ENCODE measurements at places on chromosomes 4 and X.
A peak's percentile ranks its signal among the peaks of the same experiment; 100 is the strongest.

- DNase-seq, result no peak
- peaks cover 5% of the 10 kb centered on the region for H3K36me3 ChIP-seq
- peaks cover 20% of the 10 kb centered on the region for H3K4me1 ChIP-seq
- H3K27ac ChIP-seq, result no peak overlapping the region
- H3K4me3 ChIP-seq, result no peak overlapping the region
- no peaks in the 10 kb centered on the region for H3K27me3 ChIP-seq
These were observed 73.7 kb downstream of the GATB start for GRCh38 chr4:151687021-151687640.

DNA sequence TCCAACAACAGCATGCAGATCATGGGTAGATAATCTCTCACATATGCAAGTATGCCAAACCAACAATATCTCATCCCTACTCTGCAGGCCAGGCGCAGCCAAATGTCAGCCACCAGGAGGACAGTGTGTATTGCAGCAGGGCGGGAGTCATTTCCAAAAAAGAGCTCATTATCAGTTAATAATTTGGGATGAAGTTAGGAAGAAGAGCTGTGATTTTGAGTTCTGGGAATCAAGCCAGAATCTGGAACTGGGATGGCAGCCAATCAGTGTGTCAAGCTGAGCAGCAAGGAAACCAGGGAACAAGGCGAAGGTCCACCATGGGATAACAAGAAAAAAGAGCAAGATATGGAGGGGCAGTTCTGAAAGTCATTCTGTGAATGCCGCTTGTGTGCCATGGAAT, 88.2 kb upstream of the CAMK2D start:
- peaks cover 18% of the 10 kb centered on the region for H3K36me3 ChIP-seq
- DNase-seq, result no peak
- no peaks in the 10 kb centered on the region for H3K27me3 ChIP-seq
- H3K27ac ChIP-seq, result no peak overlapping the region

- H3K4me1 ChIP-seq, result peaks cover 49% of the 10 kb centered on the region
- H3K27me3 ChIP-seq, result no peaks in the 10 kb centered on the region
- DNase-seq, result no peak
- no peaks in the 10 kb centered on the region for H3K36me3 ChIP-seq
- H3K4me3 ChIP-seq, result peak overlapping the region; percentile 32
These were observed 77.2 kb upstream of the SLC34A2 start for GRCh38 chr4:25578432-25578831.

GRCh38 chr4:173919196-173919595, 364.3 kb downstream of the FBXO8 start:
- no peaks in the 10 kb centered on the region for H3K27me3 ChIP-seq
- H3K4me1 ChIP-seq, result peaks cover 17% of the 10 kb centered on the region
- H3K36me3 ChIP-seq, result no peaks in the 10 kb centered on the region
- no peak overlapping the region for H3K4me3 ChIP-seq

- no peak overlapping the region for H3K4me3 ChIP-seq
- H3K27ac ChIP-seq, result no peak overlapping the region
- no peaks in the 10 kb centered on the region for H3K27me3 ChIP-seq
These were observed 38.9 kb downstream of the SRPX2 start for GRCh38 chrX:100682939-100683338.

- H3K27me3 ChIP-seq, result no peaks in the 10 kb centered on the region
- H3K27ac ChIP-seq, result no peak overlapping the region
- no peak overlapping the region for H3K4me3 ChIP-seq
These were observed 38.0 kb downstream of the NUP62CL start for GRCh38 chrX:107168257-107168656.

DNA sequence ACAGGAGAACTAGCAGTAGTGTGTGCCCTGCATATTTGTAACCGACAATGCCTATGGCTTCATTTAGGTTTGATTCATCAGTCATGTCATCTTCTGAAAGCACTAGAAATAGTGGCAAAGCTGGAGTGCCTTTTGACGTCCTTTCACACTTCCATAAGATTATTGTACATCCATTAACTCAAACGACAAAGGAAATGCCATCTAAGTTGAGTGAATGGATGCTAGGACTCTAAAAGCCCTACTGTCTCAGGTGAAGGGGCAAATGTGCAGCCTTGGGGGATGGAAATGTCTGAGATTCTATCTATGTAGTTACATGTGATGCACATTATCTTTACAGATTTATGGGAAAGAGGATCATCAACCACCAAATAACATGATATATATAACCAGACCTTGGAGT, 1473.6 kb downstream of the STIM2 start:
- no peaks in the 10 kb centered on the region for H3K36me3 ChIP-seq
- H3K27me3 ChIP-seq, result no peaks in the 10 kb centered on the region
- no peak overlapping the region for H3K27ac ChIP-seq

GRCh38 chr4:101238706-101239105, 108.6 kb downstream of the PPP3CA start:
- H3K27ac ChIP-seq, result no peak overlapping the region
- no peaks in the 10 kb centered on the region for H3K36me3 ChIP-seq
- no peak overlapping the region for H3K4me3 ChIP-seq

GRCh38 chr4:176422001-176422400, 102.2 kb downstream of the SPCS3 start:
- no peak for DNase-seq
- no peak overlapping the region for H3K27ac ChIP-seq
- H3K4me3 ChIP-seq, result no peak overlapping the region
- no peaks in the 10 kb centered on the region for H3K4me1 ChIP-seq
- no peaks in the 10 kb centered on the region for H3K36me3 ChIP-seq

GRCh38 chrX:10120331-10120730, 36.4 kb upstream of the CLCN4 start:
- H3K27ac ChIP-seq, result no peak overlapping the region
- DNase-seq, result no peak
- no peak overlapping the region for H3K4me3 ChIP-seq
- no peaks in the 10 kb centered on the region for H3K27me3 ChIP-seq
- peaks cover 64% of the 10 kb centered on the region for H3K36me3 ChIP-seq

DNA sequence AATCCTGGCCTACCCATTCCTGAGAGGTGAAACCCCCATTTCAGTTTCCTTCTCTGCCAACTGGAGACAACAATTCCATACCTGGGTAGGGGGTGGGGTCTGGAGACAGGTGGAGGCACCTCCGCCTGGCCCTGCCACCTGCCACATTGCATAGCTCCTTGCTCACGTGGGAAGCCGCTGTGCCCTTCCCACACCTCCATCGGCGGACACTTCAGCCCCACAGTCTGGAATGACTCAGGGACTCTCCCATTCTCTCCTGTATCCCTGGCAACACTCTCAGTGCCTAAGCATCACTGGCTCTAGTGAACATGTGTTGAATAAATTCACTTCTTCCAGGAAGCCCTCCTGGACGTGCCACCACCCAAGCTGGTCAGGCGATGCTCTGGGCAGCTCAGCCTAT, 21.7 kb downstream of the PPP2R2C start:
- H3K4me1 ChIP-seq, result peaks cover 11% of the 10 kb centered on the region
- no peaks in the 10 kb centered on the region for H3K27me3 ChIP-seq
- H3K4me3 ChIP-seq, result no peak overlapping the region
- DNase-seq, result no peak
- H3K27ac ChIP-seq, result no peak overlapping the region

DNA sequence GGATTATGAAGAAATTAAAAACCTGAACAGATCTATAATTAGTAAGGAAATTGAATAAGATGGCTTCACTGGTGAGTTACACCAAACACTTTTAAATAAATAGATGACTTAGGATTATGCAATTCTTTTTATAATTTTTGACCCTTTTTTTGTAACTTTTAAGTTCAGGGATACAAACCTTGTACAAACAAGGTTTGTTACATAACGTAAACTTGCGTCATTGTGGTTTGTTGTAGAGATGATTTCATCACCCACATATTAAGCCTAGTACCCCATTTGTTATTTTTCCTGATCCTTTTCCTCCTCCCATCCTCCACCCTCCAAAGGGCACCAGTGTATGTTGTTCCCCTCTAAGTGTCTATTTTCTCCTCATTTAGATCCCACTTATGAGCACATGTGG, 75.7 kb downstream of the CPEB2 start:
- DNase-seq, result no peak
- peaks cover 10% of the 10 kb centered on the region for H3K36me3 ChIP-seq
- no peak overlapping the region for H3K4me3 ChIP-seq
- H3K4me1 ChIP-seq, result no peaks in the 10 kb centered on the region
- no peaks in the 10 kb centered on the region for H3K27me3 ChIP-seq

DNA sequence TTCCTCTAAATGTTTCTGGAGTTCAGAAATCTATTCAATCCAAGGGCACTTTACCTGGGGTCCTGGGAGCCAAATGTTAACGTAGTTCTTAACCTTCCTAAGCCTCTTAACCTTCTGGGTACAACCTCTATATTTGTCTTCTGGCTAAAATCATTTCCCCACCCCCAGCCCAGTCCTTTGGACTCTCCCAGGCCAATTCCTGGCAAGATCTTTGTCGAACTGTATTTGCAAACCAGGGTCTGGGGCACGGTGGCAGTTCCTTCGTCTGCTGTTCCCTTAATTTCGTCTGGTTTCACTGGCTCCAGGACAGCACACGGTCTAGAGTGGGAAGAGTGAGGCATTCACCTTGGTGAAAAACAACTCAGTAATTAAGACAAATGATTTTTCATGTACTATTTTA, 811 bp upstream of the SLC25A5 start:
- H3K27me3 ChIP-seq, result no peaks in the 10 kb centered on the region
- H3K36me3 ChIP-seq, result peaks cover 19% of the 10 kb centered on the region
- no peak for DNase-seq

- H3K27ac ChIP-seq, result no peak overlapping the region
- H3K4me3 ChIP-seq, result no peak overlapping the region
- no peaks in the 10 kb centered on the region for H3K36me3 ChIP-seq
- DNase-seq, result no peak
- H3K27me3 ChIP-seq, result no peaks in the 10 kb centered on the region
- peaks cover 26% of the 10 kb centered on the region for H3K4me1 ChIP-seq
These were observed 35.5 kb upstream of the SLC4A4 start for GRCh38 chr4:71303287-71303686.

GRCh38 chr4:81512001-81512756, 40.5 kb upstream of the RASGEF1B start:
- peaks cover 44% of the 10 kb centered on the region for H3K4me1 ChIP-seq
- no peaks in the 10 kb centered on the region for H3K36me3 ChIP-seq
- peak overlapping the region; percentile 69 for H3K27ac ChIP-seq
- peak overlapping the region; percentile 11 for H3K4me3 ChIP-seq
- no peaks in the 10 kb centered on the region for H3K27me3 ChIP-seq

- H3K4me1 ChIP-seq, result peaks cover 7% of the 10 kb centered on the region
- H3K27ac ChIP-seq, result no peak overlapping the region
- DNase-seq, result no peak
- H3K36me3 ChIP-seq, result no peaks in the 10 kb centered on the region
These were observed 333.4 kb upstream of the AADAT start for GRCh38 chr4:170423137-170423536.

DNA sequence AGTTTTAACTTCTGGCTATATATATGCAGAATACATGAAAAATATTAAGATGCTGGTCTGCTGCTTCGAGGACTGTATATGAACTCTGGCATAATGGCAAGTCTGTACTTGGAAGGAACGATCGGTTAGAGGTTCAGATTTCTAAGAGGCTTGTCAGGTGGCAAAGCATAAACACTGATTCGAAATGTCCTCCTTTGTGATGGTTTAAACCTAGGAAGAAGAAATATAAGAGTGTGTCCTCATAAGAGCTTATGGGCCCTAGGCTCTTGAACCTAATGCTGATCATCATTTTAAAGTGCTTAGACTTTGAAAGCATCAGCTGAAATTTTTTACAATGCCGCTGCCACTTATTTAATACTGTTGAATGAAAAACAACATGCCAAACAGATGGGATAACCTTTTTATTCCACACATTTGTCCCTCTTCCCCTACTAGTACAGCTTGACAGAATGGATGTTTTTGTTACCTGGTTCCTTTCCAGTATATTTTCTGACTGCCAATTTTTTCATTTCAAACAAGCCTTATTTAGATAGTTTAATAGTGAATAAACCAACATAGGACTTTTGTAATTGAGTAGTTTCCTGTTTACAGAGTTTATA, 8.8 kb downstream of the SPRY1 start:
- no peaks in the 10 kb centered on the region for H3K27me3 ChIP-seq
- peaks cover 64% of the 10 kb centered on the region for H3K4me1 ChIP-seq
- H3K27ac ChIP-seq, result peak overlapping the region; percentile 12
- no peak for DNase-seq

GRCh38 chr4:143202824-143203223, 18.1 kb downstream of the USP38 start:
- no peak overlapping the region for H3K4me3 ChIP-seq
- no peaks in the 10 kb centered on the region for H3K4me1 ChIP-seq
- H3K27ac ChIP-seq, result no peak overlapping the region
- no peaks in the 10 kb centered on the region for H3K27me3 ChIP-seq
- no peak for DNase-seq
- peaks cover 62% of the 10 kb centered on the region for H3K36me3 ChIP-seq

DNA sequence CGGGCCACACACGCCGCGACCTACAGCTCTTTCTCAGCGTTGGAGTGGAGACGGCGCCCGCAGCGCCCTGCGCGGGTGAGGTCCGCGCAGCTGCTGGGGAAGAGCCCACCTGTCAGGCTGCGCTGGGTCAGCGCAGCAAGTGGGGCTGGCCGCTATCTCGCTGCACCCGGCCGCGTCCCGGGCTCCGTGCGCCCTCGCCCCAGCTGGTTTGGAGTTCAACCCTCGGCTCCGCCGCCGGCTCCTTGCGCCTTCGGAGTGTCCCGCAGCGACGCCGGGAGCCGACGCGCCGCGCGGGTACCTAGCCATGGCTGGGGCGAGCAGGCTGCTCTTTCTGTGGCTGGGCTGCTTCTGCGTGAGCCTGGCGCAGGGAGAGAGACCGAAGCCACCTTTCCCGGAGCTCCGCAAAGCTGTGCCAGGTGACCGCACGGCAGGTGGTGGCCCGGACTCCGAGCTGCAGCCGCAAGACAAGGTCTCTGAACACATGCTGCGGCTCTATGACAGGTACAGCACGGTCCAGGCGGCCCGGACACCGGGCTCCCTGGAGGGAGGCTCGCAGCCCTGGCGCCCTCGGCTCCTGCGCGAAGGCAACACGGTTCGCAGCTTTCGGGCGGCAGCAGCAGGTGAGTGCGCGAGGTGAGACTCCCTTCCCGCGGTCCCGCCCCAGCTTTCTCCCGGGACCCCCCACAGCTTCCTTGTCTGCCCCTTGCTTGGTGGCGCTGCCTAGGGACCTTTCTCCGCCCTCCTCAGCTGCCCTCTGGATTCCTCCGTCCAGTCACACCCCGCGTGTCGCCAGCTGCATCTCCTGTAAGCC, 678 bp downstream of the BMP3 start:
- DNase-seq, result peak; percentile 56
- H3K27me3 ChIP-seq, result peaks cover 67% of the 10 kb centered on the region
- H3K4me3 ChIP-seq, result peak overlapping the region; percentile 97
- H3K27ac ChIP-seq, result no peak overlapping the region
- peaks cover 35% of the 10 kb centered on the region for H3K4me1 ChIP-seq
- H3K36me3 ChIP-seq, result no peaks in the 10 kb centered on the region

DNA sequence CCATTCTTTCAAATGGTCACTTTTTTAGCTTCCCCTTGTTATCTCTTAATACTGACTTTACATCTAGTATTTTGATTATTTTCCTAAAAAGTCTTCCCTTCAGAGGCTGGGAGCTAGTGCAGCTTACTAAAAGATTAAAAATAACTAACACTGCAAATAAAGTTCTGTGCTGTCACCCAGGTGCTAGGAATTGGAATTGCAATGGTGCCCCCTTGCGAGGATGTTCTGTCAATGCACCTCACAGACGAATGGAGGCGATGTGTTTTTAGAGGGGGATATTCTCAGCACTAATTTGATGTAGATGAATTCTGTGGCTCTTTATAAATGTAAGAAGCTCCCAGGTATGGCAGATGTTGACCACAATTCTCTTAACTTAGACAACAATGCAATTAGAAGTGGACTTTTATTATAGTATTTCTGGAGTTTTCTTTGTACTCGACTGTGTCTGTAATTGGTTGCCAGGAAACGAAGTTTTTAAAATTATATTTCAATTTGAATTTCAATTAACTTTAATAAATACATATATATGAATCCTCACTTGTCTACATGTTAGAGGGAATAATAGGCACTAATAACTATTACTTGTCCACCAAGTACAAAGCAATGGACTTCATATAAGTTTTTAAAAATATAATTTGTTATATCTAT, 22.0 kb upstream of the SMIM31 start:
- H3K36me3 ChIP-seq, result no peaks in the 10 kb centered on the region
- no peak overlapping the region for H3K27ac ChIP-seq
- H3K4me3 ChIP-seq, result no peak overlapping the region
- H3K27me3 ChIP-seq, result no peaks in the 10 kb centered on the region

All from WTC11 (cell line).